Mesenteric fat pad (tissue), 1 donor: ENCODE measurements at places on chromosomes 11 and 22. TPM values are rescaled to one million over a fixed set of nuclear protein-coding genes. Genes with fewer than 3 reads are reported as not detected.

KCNC1 gene
- total RNA-seq = not detected

TENM4 gene
- total RNA-seq = 46.6 TPM

VSIG2 gene
- total RNA-seq = 2.0 TPM

MS4A6E gene
- 3.6 TPM for total RNA-seq

ART1 gene
- not detected for total RNA-seq

OR51B4 gene
- total RNA-seq = not detected

OR52H1 gene
- total RNA-seq = not detected

OR2D2 gene
- total RNA-seq = not detected

AIP gene
- 39.5 TPM for total RNA-seq

GRAMD1B gene
- total RNA-seq = 7.7 TPM

CHEK2 gene
- total RNA-seq = 5.3 TPM

PVALB gene
- total RNA-seq = not detected

CCDC81 gene
- total RNA-seq = 0.64 TPM

RAB3IL1 gene
- 36.5 TPM for total RNA-seq

LDLRAD3 gene
- total RNA-seq = 69.2 TPM
